ENCODE measurements at places on chromosomes 11 and 22.

GRCh38 chr11:78564490-78565467 lies 9.9 kb downstream of the NARS2 start:
- no peak for DNase-seq

DNA sequence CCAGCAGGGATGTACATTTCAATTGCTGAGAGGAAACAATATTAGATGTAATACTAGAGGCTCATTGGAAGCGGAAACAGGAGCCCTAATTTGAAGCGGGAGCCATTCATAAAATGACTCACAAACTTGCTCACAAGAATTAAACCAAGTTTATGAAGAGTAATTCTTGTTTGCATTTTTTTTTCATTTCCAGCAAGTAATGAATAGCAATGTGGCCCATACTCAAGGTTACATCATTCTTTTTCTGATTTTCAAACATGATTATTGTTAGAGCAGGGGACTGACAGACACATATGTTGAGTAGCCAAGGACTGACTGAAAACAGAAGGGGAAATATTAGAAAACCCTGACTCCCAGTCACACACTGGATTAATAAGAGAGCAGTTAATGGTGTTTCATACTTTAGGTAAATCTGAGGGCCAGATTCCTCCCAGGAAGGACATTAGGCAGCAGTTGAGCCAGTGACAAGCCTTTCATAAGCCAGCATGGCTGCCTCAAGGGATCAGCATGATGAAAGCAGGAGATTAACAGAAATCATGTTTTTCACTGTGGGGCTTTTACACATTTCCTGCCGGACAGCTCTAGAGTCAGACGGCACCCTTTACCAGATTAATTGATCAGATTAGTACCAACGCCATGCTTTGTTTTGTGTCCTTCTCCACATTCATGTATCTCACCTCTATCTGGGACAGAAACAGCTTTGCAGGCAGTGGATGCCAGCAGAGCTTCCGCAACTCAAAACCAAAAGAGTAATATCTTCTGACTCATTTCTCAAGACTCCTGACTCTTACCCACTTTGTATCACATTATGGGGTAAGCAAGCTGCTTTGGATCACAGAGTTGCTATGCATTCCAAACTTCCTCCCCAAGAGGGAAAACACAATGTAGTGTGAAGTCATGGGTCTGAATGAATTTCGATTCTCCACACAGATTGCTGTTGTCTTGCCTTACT lies 831.6 kb downstream of the KCNA4 start:
- no peak for DNase-seq

DNA sequence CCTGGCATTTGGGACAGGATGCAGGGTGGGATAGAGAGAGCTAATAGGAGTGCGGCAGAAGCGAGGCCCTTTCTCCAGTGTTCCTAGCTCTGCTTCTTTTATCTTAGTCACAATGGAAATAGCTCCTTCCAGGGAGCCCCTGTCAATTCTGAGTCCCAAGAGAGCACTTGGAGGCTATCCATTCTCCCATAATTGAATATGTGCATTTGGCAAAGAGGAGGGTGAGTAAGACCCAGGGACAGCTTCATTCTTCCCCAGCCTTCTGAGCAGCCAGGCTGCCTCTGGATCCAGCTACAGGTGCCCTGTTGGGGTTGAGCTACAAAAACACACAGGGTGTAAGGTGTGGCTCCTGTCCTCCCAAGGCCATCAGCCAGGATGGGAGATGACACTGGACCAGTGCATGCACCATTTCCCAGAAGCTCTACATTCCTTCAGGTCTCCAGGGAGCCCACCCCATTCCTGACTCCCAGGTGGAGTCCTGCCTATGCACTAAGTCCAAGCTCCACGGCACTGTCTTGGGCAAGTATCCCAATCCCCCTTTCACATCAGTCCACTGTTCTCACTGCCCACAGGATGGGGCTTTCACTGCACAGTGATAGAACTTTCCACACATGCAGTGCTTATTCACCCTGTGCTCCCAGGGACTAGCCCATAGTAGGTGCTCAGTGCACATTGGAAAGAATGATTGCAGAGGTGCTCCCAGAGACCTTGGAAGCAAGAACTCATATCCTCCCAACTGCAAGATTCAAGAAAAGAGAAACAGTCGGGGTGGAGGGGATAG lies 6.2 kb downstream of the MS4A10 start:
- no peak for DNase-seq

GRCh38 chr11:130414107-130415080 lies 14.0 kb downstream of the ADAMTS8 start:
- no peak for DNase-seq

- DNase-seq, result no peak
These were observed 68.9 kb downstream of the BMAL1 start for GRCh38 chr11:13346470-13346869.

- no peak for DNase-seq
These were observed 123.2 kb downstream of the MICAL2 start for GRCh38 chr11:12233602-12233925.

DNA sequence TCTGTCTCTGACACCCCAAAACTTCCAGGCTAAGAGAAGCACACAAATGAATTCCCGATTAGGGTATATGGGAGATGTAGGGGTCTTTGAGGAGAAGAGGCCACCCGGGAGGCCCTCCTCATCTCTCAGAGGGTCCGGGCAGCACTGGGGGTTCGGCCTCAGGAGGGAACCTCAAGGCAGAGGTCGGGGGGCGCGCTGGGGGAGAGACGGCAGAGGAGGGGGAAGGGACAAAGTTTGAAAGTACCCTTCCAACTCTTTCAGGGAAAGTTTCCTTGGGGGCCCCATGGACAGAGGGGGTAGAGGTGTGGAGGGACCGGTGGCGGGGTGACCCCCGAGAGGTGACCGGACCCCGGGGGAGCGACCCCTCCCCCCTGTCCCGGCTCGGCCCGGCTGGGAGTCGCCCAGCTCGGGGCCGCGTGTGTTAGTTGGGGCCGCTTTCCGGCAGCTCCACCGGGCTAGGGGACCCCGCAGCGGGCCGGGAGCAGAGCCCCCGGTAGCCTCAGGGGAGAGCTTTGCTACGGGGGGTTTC lies 3.3 kb upstream of the GCAT start:
- DNase-seq, result no peak

DNA sequence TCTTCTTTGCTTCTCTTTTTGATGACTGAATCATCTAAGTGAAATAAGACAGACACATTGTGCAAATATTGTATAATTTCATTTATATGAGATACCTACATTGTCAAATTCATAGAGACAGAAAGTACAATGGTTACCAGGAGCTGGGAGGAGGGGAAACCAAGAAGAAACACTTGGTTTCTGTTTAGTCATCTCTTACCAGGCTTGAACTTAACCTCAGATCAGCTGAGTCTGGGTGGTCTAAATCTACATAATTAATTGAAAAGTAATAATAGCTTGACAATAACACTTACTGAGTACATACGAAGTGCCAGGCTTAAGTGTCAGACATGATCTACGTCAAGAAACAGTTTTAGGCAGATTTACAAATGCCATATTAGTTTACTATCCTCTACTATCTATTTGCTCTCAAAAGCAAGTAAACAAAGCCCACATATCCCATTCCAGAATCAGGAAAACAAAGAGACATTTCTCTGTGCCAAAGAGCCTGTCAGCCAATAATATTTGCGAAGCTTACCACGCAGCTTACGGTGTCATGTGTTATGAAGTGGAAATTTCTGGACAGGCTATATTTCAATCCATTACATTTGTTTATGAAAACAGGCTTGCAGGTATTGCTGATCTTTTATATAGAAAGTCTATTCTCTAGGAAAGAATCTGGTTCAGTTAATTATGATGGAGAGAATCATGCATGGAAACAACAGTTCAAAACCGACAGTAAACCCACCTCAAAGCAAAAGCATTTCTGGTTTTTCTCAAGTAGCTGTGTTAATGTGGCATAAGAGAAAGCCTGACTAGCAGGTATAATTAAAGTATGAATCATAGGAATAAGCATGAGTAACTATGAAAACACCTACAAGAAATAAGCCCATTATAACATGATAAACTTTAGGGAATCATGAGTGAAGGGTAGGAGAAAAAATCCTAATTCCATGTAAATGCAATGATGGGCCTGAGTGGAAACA lies 2.7 kb upstream of the ARHGAP42 start:
- DNase-seq, result no peak

- no peak for DNase-seq
These were observed 24.1 kb upstream of the CCDC89 start for GRCh38 chr11:85709941-85710702.

- DNase-seq, result peak; percentile 36
These were observed 385 bp downstream of the TST start for GRCh38 chr22:37018815-37019308.

DNA sequence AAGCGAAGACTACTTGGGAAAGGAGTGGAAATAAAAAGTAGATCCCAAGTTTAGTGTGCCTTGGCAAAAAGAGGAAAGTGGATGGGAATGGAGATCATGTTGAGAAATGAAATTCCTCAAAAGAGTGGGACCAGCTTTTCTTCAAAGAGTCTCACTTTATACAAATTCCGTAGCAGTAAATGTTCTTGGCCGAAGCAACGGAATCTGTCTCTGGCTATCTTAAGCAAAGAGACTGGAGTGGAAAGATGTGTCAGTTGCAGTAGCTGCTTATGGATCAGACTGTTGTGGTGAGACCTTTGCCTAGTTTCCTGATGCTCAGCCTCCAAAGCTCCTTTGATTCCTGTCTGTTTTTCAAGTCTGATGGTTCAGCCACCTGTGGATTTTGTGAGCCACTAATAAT lies 73.6 kb downstream of the CSTPP1 start:
- DNase-seq, result no peak

GRCh38 chr11:73386016-73386415 lies 9.8 kb downstream of the RELT start:
- DNase-seq, result no peak

DNA sequence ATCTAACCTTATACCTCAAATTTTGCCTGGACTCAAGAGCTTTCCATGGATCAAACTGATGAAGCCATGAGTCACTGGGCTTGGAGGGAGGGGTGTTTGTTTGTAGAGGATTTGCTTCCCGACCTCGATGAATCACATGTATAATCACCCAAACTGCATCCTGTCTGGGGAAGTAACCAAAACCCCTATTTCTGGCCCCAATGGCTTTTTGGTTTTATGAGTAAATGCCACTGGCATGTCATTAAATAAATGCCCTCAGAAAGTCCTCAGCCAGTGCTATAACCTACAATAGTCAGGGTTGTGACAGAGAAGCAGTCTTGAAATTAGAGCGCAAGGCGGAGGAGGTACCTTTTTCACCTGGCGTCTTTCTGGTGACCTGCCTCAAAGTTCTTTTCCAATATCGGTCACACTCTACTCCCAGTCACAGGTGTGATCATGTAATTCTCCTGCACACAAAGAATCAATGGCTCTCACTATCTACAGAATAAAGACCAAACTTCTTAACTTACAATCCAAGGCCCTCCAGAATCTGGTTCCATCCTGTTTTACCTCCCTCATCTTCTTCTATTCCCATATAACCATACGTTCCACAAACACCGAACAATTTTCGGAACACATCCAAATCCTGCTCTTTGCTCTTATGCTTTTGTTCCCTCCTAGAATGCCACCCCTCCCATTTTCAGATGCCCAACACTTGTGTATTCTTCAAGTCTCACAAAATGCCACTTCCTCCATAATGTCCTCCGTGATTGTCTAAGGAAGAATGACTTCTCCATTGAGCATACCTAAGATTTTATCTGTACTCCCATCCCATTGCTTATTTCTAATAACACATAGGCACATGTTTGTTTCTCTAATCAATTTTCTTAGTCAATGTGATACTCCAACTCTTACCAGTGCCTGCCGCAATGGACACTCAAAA lies 81.3 kb upstream of the BLID start:
- no peak for DNase-seq

DNA sequence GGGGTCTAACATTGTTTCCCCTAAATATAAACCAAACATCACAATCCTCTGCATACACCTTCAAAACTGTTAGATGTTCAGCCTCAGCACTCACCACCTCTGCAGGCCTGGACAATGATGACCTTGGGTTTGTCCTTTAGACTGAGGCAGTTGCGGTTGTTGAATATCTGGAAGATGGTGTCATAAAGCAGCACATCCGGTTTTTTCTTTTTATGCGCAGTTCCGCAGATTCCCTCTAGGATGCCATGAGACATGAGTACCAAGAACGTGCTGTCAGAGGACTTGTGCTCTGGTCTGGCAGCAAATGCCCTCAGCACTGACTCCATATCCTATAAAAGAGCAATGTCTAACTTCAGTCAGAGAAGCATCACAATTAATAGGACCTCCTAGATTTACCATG lies 22.8 kb downstream of the CASP5 start:
- no peak for DNase-seq

GRCh38 chr11:13760115-13760514 lies 91.6 kb downstream of the FAR1 start:
- no peak for DNase-seq

GRCh38 chr11:32200136-32200847 lies 109.4 kb downstream of the RCN1 start:
- DNase-seq, result no peak

DNA sequence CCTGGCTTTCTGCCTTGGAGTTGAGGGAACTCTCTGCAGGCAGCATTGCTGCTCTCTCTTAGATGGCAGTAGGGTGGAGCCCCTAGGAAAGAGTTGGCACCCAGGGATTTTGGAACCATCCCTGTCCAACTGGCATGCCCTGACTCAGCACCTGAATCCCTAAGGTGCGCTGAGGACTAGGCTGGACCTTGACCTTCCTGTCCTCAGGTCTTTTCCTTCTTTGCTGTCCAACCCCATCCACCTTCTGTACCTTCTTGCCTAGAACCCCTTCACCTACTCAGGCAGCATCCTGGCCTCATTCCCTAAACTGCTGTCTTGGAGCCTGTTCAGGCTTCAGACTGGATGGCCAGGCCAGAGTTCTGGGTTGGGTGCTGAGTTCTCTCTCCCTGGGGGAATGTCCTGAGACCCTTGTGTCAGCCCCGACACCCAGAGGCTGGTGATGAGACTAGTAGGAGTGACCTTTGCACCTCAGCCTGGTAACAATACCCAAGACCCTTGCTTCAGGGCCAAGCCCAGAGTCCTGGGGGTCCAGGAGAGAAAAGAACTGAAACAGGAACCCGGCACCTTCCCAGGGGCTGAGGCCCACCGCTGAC lies 2.5 kb upstream of the POLD4 start:
- no peak for DNase-seq

- no peak for DNase-seq
These were observed 1.0 kb downstream of the SUN2 start for GRCh38 chr22:38754751-38755154.

DNA sequence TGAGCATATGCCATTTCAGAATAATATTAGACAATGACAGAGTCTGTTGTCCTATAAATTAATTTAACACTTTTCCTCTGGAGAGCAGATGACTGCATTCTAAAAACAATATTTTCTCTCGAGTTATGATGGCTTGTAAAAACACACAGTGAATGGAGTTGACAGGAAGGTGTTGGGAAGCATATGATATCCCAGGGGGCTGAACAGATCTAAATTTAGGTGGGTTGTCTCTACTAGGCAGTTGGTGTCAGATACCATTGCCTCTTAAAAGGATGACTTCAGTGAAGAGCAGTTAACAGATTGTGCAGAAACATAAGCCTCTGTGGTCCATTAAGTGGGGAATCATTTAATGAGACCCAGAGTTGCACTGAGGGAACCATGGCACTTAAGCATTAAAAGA lies 30.7 kb downstream of the SVIP start:
- DNase-seq, result no peak
